ENCODE measurements at places on chromosomes 12 and 14.

DNA sequence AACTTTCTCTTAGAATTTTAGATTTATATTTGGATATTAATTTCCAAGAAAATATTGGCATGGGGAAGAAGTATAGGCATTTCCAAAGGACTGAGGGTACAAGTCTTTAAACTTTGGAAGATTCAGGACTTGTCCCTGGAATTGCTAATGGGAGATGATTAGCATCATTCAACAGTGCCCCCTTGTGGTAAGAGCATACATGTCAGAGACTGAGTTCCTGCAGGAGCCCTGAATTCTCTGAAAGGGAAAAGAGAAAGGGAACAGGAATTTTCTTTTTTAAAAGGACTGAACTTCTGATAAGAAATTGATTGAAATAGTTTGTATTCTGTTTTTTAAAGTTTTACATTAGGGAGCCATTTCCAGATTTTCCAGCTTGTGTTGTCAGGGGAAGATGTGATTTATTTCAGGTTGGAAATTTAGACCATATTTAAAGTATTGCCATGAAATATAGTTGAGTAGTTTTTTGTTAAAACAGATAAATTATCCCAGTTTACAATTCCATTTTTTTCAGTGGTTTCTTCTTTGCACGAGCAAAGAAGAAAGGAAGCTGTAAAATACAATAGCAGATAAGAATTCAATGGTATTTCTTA lies 44.0 kb upstream of the REP15 start:
- DNase-seq, result peak; percentile 41

DNA sequence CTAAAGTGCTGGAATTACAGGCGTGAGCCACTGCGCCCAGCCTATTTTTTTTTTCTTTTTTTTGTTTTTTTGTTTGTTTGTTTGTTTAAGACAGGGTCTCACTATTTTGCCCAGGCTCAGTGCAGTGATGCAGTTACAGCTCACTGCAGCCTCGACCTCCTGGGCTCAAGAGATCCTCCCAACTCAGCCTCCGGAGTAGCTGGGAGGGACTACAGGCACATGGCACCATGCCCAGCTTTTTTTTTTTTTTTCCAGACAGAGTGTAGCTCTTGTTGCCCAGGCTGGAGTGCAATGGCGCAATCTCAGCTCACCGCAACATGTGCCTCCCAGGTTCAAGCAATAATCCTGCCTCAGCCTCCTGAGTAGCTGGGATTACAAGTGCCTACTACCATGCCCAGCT lies 5.8 kb upstream of the ITFG2 start:
- DNase-seq, result no peak

- no peak for DNase-seq
These were observed 117.4 kb upstream of the RTL1 start for GRCh38 chr14:101020834-101021370.

DNA sequence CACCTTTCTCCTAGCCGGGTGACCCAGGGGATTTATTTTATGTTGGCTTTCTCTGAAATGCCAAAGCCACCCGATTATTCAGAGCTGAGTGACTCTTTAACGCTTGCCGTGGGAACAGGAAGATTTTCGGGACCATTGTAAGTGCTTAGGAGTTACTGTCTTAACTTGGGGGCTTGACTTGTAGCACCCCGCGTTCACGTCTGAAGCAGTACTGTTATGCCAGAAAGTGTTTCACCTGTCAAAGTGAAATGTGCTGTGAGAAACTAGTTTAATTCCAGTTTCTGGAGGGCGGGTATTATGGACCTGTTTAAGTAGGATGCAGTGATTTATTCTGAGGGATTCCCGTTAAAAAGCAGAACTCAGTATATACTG lies 218 bp downstream of the LYSET start:
- DNase-seq, result no peak

DNA sequence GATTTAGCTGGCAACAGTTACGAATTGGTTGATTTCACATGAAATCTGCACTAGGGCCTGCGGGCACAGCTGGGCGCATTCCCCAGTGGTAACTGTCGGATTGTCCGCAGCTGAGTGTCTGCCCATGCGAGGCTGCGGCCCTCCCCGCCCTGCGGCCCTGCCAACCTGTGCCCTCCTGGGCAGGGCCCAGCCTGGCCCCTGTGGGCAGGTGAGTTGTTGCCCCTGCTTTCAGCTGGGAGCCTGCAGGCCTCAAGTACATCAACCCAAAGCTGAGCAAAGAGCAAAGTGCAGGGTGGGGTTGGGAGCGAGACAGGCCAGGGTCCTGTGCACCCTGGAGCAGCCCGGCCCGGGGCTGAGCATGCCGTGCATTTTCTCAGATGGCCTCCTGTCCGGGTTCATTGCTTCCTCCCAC lies 89.1 kb downstream of the ADGRD1 start:
- no peak for DNase-seq

DNA sequence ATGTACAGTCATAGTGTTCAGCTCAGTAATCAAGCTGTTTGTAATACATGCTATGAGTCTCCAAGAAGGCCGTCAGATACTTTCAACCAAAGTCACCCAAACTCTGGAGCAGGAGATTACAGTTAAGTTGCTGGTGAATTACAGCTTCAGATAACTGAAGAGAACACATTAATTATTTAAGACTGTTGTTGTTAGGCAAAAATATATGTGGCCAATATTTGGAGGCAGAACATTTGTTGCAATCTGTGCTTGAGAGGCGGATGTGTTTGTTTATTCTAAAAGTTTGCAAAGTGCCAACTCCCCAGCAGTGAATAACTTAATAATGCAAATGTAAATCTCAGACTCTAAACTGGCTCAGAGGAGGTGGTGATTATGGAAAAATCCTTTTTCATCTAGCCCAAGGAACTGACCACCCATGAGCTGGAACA lies 300.7 kb upstream of the TBX3 start:
- DNase-seq, result no peak

DNA sequence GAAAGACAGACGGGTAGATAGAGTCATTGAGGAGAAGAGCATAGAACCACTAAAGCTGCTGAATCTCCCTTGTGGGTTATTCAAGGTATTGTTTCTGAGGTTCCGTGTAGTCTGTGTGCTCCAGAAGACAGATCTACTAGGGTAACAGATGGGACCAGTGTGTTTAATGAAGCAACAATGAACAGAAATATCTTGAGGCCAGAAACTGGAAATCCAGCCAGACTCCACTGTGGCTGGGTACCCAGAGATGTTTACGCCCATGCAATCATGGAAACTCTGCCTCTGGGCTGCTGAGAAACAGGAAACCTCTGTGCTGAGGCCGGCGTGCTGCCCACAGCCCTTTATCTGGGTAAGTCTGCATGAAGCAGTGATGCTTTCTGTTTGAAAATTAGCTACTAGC lies 8.3 kb downstream of the PROX2 start:
- no peak for DNase-seq

- no peak for DNase-seq
These were observed 660.1 kb downstream of the MED13L start for GRCh38 chr12:115617391-115617790.
